Hair follicle dermal papilla cell (primary cell): ENCODE measurements at places on chromosomes 5 and 9. TPM values are rescaled to one million over a fixed set of nuclear protein-coding genes. Genes with fewer than 3 reads are reported as not detected.

IGFBPL1 gene
- 0.24 and 0.49 TPM in 2 replicates for total RNA-seq

ZFP37 gene
- total RNA-seq = 3.6 and 4.5 TPM in 2 replicates

CLINT1 gene
- total RNA-seq = 91.8 and 125 TPM in 2 replicates

CYLC2 gene
- total RNA-seq = not detected in 2 replicates

TNFSF8 gene
- total RNA-seq = not detected in 2 replicates

CARD6 gene
- total RNA-seq = 14.6 and 18.0 TPM in 2 replicates

CSF1R gene
- 0.16 and 0.36 TPM in 2 replicates for total RNA-seq

CDH10 gene
- total RNA-seq = 0.12 and 0.16 TPM in 2 replicates

PDE6A gene
- not detected in 2 replicates for total RNA-seq

CAPSL gene
- 1.1 TPM in 1 of 2 replicates, not detected in the other for total RNA-seq

ELL2 gene
- total RNA-seq = 85.2 and 88.9 TPM in 2 replicates

IRX4 gene
- 0.16 TPM in 1 of 2 replicates, not detected in the other for total RNA-seq

NMUR2 gene
- not detected in 2 replicates for total RNA-seq

DRD1 gene
- total RNA-seq = under 0.01 and 0.36 TPM in 2 replicates

OR1J4 gene
- 0.49 TPM in 1 of 2 replicates, not detected in the other for total RNA-seq

PRR16 gene
- total RNA-seq = 42.9 and 51.6 TPM in 2 replicates

ANXA2R gene
- total RNA-seq = 1.9 and 3.6 TPM in 2 replicates

ARL14EPL gene
- total RNA-seq = 0.32 TPM in 1 of 2 replicates, not detected in the other

MYO10 gene
- total RNA-seq = 32.1 and 46.1 TPM in 2 replicates

BHMT2 gene
- total RNA-seq = 12.4 and 17.5 TPM in 2 replicates

SIT1 gene
- not detected in 2 replicates for total RNA-seq
